ENCODE measurements at places on chromosomes 5 and 9.

DNA sequence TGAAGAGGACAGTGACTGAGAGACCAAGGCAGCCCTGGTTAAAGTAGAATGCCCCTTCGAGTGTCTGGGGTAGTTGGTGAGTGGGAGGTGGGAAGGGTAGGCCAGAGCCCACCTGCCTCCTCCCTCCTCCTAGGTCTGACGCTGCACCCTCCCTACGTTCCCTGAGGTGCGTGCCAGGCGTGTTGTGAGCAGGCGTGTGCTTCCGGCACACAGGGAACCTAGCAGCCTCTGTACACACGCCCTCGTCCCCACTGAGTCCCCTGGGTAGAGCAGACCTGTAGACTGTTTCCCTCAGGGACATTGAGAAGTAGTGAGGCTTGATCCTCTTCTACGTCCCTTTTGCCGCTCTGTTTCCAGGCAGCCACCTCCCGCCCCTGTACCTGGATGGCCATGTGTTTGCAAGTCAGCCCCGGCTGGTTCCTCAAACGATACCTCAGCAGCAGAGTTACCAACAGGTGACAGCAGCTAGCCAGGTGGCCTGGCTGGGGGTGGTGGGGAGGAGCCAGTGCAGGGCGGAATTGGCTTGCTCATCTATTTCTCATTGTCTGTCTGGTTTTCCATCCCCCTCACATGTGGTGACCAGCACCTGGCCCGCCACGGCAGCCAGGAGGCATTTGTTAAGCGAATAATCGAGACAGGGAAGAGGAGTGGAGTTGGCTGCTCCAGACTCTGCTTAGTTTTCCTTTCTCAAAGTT is 16.8 kb upstream of the POMT1 start:
- DNase-seq = no peak

- no peak for DNase-seq
These were observed 112.4 kb downstream of the ISL1 start for GRCh38 chr5:51495672-51496071.

GRCh38 chr9:96620832-96621269 is 1.2 kb upstream of the CDC14B start:
- no peak for DNase-seq

- no peak for DNase-seq
These were observed 47.0 kb downstream of the SAXO1 start for GRCh38 chr9:18985996-18986395.

DNA sequence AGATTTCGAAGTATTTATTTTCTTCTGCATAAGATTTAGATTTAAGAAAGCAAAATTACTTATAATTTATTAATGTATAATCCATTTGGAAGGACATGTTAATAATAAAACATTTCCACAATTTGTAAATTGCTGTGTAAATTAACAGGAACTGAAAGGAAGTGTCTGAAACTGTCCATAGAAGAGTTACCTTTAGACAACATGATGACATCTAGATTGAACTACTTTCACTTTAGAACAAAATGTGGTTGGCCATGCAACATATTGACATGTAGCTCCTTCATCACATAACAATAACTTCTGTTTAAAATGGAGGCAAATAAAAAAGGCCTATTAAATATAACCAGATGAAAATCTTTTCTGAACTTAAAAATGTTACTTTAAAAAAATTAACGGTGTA is 1849.5 kb upstream of the ACO1 start:
- peak; percentile 49 for DNase-seq

- no peak for DNase-seq
These were observed 235.6 kb upstream of the TUSC1 start for GRCh38 chr9:25913806-25914205.

DNA sequence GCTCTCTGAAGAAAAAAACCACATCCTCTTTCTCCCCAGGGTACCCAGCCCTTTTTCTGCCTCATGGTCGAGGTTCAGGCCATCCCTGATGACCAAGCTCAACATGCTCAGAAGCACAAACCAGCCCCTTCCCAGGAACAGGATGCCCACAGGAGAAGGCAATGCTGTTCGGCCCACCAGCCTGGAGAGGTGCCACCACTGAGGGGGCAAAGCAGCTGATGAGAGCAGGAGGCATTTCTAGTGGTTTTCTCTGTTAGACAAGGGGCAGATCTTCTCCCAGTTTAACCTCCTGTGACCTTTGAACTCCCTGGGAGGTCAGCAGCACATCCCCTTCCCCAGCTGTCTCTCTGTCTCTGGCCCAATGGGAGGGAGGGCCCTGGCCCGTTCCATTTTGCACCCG is 73.0 kb downstream of the PAX5 start:
- no peak for DNase-seq

- no peak for DNase-seq
These were observed 508.4 kb upstream of the SEMA6A start for GRCh38 chr5:117082977-117083376.

DNA sequence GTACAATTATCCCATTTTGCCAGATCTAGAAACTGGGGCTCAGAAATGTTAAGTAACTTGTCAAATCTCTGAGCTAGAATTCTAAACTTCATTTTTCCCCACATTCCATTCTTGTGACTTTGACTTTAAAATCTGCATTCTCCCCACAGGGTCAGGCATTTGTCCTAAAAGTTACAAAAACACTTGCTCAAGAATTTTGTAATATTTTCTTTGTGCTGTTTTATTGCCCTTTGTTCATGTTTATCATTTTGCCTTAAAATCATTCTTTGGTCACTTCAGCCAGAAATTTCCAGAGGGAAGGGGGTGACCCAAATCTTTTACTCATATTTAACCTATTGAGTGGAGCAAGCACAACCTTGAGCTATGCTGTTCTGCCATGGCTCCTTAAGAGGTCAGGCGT is 120.1 kb upstream of the CCL21 start:
- DNase-seq = no peak

DNA sequence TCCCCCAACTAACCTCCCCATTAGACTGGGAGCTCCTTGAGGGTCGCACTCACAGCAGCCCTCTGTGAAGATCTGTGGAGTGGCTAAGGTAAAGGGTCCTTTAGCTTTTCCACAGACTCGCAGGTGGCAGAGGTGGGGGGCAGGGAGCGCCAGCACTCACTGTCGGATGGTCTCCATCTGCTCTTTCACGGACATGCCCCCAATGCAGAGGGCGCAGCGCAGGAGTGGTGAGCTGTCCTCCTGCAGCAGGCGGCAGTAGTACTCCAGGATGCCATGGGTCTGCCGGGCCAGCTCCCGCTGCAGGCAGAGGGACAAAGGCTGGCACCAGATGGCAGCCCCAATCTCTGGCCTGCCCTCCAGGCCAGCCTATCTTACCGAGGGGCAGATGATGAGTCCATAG is 2.2 kb downstream of the DDX41 start:
- DNase-seq = no peak

DNA sequence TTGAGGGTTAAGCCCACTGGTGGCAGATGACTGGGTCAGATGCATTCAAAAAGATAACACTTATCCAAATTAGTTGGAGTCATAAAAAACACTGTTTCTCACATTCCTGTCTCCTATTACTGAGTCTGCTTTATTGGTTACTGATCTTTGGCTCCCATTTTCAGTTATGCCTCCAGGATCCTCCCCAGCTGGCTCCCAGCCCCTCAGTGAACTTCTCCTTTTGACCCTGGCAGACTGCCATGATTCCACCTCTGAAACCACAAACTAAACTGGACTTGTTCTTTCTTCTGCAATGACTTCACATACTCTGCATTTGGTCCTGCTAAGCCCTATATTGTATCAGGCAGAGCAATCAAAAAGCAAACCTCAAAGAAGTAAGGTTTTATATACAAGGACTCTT is 860.8 kb upstream of the DMAC1 start:
- peak; percentile 100 for DNase-seq

DNA sequence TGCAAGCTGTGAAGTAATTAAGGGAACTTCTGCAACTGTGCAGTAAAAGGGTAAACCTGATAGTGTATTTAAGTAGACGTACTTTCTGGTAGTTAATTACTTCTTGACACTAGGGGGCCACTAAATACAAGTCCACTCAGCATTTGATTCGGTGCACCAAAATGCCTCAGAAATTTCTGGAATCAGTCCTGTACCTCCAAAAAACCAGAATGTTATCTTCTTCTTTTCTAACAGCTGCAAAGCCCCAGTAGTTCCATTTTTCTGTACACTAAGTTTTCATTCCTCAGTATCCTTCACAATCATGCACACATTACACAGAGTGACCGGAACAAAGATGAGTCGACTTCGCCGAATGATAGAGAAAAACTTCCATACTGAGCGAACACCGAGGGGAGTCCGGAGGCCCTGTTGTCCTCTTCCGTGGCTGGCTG is 484 bp downstream of the GFM2 start:
- DNase-seq = peak; percentile 76

- no peak for DNase-seq
These were observed 36.9 kb upstream of the PDCL start for GRCh38 chr9:122865300-122865699.

GRCh38 chr5:66862020-66862419 is 265.8 kb downstream of the MAST4 start:
- no peak for DNase-seq

DNA sequence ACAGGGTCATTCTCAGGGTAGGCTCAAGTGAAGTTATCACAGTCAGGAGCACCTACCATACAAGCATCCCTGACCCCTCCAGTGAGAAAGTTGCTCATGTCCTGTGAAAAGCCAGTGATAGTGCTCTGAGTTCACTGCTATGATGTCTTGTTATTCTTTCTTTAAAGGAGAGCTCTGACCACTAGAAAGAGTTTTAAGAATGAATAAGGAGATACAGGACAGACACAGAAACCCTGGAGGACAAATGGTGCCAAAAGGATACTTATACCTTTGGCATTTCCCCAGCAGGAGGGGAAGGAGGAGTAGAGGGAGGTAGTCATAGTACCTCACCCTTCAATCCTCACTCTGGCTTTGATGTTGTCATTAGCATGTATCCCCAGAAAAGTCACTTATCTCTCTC is 84.0 kb upstream of the AGXT2 start:
- no peak for DNase-seq

GRCh38 chr9:125304273-125304672 is 42.6 kb downstream of the GAPVD1 start:
- no peak for DNase-seq

- no peak for DNase-seq
These were observed 19.7 kb downstream of the CSF2 start for GRCh38 chr5:132093271-132093670.

DNA sequence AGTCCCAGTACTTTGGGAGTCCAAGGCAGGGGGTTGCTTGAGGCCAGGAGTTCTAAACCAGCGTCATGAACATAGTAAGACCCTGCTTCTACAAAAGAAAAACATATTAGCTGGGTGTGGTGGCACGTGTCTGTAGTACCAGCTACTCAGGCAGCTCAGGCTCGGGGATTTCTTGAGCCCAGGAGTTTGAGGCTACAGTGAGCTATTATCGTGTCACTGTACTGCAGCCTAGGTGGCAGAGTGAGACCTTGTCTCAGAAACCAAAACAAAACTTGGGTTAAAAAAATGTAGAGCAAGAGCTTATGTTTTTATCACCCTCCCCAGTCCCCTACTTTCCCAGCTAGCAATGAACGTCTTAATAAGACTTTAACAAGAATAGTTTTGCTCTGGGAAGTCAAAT is 46.7 kb downstream of the UHRF2 start:
- DNase-seq = no peak

DNA sequence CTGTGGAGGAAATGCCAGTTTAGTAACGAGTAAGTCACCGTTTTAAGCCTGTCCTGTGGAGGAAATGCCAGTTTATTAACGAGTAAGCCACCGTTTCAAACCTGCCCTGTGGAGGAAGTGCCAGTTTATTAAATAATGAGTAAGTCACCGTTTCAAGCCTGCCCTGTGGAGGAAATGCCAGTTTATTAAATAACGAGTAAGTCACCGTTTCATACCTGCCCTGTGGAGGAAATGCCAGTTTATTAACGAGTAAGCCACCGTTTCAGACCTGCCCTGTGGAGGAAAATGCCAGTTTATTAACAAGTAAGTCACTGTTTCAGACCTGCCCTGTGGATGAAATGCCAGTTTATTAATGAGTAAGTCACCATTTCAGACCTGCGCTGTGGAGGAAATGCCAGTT is 18.9 kb upstream of the PDCD6 start:
- no peak for DNase-seq

All from OCI-M1 (cell line).